Fibroblast of skin of back (primary cell): ENCODE measurements at places on chromosomes 4 and X.
A peak's percentile ranks its signal among the peaks of the same experiment; 100 is the strongest.

- no peak for DNase-seq
Measured at GRCh38 chr4:15891312-15891711, 47.2 kb downstream of the FGFBP1 start.

DNA sequence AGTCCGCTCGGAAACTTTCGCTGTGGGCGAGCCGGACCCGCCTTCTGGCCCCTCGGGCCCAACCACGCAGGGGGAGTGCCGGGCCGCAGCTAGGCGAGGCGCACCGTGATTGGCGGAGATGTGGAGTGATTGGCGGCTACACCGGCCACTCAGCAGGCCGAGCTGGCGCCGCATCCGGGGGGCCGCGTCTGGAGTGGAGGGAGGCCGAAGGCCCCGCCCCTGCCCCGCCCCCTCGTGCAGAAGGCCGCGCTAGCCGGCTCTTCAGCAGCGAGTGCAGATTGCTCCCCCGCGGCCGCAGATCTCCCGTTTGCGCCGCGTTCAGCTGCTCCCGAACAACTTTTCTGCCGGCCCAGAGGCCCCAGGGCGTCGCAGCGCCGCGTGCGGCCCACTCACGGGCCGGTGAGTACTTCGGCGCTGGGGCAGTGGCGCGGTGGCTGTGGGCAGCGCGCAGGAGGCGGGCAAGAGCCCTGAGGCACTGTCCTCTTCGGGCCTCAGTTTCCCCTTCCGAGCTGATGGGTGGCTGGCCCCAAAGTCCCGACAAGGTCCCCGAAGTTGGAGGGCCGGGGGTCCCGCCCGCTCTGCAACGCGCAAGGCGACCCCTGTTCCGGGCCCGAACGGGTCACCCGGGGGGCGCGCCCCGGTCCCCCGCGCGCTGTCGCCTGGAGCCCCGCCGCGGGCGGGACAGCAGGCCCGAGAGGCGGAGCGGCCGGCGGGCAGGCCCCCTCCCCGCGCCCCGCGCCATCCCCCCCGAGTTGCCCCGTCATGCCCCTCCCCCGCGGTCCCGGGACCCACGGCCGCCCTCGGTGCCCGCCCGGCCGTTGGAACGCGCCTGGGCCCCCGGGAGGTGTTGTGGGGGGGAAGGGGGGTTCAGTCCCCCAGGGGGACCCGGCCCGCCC, at the start of gene WFS1:
Gene WFS1, plus strand, starts transcription at position 235 of the 896 bp plus-strand sequence. CDS start 7,606 bp downstream, outside the sequence.
- peak; percentile 97 for DNase-seq

GRCh38 chr4:36740796-36741310, 459.4 kb downstream of the DTHD1 start:
- no peak for DNase-seq

DNA sequence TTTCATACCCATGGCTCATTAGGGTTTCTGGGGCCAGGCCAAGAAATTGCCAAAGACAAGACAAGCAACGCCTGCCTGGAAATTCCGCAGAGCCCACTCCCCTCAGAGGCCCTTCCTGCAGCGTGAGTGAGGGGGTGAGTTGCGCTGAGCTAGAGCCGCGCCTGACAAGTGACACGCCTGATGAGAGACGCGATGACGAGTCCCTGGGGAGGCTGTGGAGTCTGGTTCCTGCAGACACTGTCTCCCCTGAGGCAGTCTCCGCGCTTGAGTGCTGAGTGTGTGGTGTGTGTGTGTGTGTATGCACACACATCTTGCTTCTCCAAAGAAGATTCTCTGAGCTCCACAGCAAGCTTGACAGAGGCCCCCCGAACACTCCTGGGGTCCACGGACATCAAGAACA, 269.8 kb downstream of the BCOR start:
- DNase-seq: no peak

- peak; percentile 28 for DNase-seq
Measured at GRCh38 chr4:106409901-106410889, 41.6 kb upstream of the GIMD1 start.

- DNase-seq: peak; percentile 37
Measured at GRCh38 chr4:103150677-103151076, 47.5 kb downstream of the CENPE start.

GRCh38 chr4:6655924-6656323, 15.4 kb downstream of the MRFAP1 start:
- no peak for DNase-seq

DNA sequence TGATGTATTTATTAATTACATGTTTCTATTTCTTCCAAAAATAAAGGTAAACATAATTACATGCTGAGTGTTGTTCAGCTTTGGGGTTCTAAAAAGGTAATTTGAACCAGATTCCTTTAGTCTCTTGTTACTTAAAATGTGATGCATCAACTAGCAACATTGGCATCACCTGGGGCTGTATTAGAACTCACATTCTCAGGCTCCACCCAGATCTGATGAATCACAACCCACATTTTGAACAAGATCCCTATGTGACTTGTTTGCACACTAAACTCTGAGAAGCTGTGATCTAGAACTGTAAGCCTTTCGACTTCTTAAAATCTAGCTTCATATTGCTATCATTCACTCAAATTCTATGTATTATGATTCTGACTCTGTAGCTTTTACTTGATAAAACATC, 23.0 kb upstream of the HS3ST1 start:
- DNase-seq: no peak

- DNase-seq: peak; percentile 41
Measured at GRCh38 chrX:1582686-1583437, 8.5 kb upstream of the AKAP17A start.

- no peak for DNase-seq
Measured at GRCh38 chr4:34469516-34469915, 1774.8 kb downstream of the ARAP2 start.

GRCh38 chr4:20287246-20287645, 35.5 kb downstream of the SLIT2 start:
- no peak for DNase-seq

GRCh38 chr4:20496068-20496467, 204.2 kb upstream of the PACRGL start:
- no peak for DNase-seq

DNA sequence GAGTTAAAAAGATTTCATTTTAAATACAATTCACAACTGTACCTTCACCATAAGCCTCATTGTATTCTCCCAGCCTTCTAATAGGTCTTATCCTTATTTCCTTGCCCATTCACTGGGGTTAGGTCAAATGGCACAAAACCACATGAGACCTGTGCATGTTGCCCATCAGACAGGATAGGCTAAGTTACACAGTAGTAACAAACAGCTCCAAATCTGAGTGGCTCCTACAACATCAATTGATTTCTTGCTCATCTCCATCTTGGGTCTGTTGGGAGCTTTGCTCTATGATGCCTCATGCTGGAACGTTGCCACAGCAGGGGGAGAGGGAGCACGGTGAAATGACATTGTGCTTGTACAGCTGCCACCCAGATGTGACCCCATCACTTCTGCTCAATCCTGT, 70.6 kb downstream of the DHX15 start:
- no peak for DNase-seq

- no peak for DNase-seq
Measured at GRCh38 chr4:1855333-1856070, 454 bp downstream of the LETM1 start.

- DNase-seq: no peak
Measured at GRCh38 chr4:73189274-73189810, 69.3 kb downstream of the ANKRD17 start.

DNA sequence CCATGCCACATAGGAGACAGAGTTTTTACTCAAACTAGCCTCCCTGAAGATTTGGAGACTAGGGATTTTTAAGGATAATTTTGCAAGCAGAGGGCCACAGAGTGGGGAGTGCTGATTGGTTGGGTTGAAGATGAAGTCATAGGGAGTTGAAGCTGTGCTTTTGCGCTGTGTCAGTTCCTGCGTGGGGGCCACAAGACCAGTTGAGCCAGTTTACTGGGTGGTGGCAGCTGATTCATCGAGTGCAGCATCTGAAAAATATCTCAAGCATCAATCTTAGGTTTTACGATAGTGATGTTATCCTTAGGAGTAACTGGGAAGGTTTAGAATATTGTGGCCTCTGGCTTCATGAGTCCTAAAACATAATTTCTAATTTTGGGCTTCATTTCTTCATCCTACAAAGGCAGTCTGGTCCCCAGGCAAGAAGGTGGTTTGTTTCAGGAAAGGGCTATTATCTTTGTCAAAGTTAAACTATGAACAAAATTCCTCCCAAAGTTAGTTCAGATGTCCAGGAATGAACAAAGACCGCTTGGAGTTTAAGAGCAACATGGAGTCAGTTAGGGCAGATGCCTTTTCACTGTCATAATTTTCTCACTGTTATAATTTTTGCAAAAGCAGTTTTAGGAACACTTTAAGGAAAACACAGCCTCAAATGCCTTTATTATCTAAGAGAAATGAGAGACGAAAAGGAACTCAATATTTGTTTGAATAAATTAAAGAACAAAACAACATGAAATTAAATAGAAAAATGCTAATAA, 960.8 kb upstream of the PRKX start:
- no peak for DNase-seq

- DNase-seq: no peak
Measured at GRCh38 chrX:123504047-123504446, 228.8 kb downstream of the THOC2 start.

DNA sequence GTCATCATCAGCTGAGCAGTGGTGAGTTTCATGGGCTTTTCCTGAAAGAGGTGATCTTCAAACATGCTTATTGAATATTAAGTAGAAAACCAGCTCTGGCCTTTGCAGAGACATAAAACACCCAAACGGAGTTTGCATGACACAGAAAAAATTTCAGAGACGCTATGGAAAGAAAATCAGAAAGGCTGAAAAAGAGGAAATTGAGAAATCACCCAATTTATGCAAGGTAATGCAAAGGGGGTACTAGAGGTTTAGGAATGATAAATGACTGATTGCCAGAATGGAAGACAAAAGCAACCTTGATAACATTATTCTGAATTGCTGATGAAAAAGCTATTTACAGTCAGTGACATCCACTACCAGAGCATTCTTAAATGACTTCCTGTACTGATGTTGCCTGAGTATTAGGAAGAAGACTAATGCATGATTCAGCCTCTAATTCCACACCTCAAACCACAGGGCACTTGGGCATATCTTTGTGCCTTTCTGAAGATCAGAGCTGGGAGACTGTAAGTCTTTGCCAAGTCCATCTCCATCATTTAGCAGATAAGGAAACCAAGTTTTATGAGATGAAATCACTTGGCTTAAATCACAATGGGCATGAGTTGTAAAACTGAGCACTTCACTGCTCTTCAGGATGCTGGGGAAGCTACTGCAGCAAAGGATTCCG, 565.7 kb downstream of the PPARGC1A start:
- peak; percentile 46 for DNase-seq

DNA sequence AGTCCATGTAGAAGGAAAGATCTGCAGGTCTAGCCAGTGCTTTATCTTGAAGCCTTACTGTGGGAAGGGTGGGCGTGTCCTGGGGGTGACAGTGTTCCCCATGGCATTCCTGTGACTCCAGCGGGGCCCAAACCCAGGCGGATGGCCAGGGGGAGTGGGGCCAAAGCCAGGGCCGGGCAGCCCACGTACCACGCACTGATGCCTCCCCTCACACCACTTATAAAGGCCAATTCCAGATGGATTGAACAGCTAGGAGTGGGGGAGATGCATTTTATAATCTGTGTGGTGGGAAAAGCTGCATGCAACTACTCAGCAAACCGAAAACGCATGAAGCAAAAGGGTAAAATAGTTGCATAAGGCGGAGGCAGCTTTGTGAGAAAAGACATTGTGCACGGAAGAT, 36.4 kb downstream of the NELFA start:
- no peak for DNase-seq
